ENCODE measurements at places on chromosomes 2 and 18.

GRCh38 chr2:218130377-218130776 lies 4.5 kb downstream of the CXCR2 start:
- DNase-seq = no peak

- DNase-seq = no peak
Measured at GRCh38 chr2:237296756-237297155, 117.2 kb downstream of the COL6A3 start.

DNA sequence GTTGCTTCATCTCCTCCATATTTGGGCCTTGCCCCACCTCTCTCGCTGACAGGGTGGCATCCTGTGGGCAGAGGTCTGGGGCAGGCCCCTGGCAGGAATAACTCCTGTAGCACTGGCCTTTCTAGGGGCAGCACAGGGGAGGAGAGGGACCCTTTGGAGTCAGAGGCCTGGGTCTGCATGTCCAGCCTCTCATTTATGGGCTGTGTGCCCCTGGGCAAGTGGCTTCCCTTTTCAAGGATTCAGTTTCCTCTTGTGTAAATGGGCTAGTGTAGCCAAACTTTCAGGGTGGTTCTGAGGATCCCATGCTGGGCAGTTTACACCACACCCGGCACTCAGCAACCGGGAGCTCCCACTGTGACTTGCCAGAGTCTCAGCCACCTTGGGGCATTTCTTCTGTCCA lies 23.4 kb downstream of the ADRA2B start:
- no peak for DNase-seq

DNA sequence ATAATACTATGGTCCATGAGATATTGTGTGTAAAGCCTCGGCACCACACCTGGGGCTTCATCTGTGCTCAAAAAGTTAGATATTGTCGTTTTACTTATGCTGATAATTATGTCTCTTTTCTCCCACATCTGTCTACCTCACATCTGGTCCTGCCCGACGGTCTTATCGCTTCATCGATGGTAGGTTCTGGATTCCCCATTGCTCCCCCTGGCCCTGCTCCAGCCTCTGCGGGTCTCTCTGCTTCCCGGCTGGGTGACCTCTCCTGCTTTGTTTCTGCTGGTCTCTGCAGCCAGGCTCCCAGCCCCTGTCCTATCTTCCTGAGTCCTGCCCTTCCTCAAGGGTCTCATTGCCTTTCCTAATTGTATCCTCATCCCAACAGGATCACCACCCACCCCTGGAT lies 294.2 kb downstream of the NDUFA10 start:
- no peak for DNase-seq

- DNase-seq = no peak
Measured at GRCh38 chr2:128292599-128293425, 25.9 kb downstream of the HS6ST1 start.

DNA sequence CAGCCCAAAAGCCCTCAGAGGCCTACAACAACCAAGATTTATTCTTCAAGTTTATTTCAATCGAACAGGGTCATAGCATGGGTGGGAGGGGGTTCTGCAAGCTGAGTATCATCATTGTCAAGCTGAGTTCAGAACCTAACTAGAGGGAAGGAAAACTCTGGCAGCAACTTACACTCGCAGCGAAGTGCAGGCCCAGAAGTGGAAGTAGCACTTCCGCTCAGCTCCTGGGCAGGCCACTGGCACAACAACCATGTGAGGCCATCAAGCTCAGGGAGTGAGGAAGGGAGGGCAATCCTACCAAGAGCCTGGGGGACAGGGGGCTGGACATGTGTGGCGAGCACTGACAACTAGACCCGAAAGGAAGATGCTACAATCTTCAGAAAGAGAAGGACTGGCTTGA lies 4.8 kb downstream of the UXS1 start:
- no peak for DNase-seq

- DNase-seq = no peak
Measured at GRCh38 chr18:78424403-78425018, 555.1 kb upstream of the SALL3 start.

DNA sequence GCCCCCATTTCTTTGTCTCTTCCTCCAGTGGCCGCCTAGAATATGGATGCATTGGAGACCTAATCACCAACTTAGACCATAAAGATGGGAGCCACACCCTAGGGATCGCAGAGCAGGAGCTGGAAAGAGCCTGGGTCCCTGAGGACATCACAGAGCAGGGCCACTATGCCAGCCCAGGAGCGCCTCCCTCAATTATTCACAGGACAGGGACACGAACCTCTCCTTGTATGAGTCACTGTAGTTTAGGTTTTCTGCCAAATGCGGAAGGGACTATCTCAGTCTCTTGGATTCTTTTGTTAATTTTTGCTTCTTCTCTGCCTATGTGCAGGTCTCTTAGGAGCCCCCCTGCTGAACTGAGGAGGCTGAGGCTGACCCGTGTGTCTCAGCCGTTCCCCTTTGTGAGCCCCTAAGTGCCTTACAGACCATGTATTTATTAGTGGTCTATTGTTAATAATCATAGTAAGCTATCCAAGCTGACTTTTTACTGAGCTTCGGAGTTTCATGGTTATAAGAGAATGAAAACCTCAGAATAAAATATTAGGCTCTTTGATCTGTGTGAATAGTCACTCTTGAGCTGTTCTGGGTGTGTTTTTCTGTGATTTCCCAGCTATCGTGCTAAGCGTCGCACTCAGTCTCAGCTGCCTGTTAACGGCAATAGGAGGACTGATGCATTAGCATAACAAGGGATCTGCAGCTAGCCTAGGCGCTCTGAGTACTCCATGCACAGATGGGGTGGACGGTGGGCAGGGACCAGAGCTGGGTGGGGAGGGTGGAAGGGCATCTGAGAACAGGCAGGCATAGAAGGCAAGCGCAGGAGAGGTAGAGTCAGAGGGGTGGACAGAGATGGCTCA lies 12.7 kb upstream of the PTPN4 start:
- no peak for DNase-seq

DNA sequence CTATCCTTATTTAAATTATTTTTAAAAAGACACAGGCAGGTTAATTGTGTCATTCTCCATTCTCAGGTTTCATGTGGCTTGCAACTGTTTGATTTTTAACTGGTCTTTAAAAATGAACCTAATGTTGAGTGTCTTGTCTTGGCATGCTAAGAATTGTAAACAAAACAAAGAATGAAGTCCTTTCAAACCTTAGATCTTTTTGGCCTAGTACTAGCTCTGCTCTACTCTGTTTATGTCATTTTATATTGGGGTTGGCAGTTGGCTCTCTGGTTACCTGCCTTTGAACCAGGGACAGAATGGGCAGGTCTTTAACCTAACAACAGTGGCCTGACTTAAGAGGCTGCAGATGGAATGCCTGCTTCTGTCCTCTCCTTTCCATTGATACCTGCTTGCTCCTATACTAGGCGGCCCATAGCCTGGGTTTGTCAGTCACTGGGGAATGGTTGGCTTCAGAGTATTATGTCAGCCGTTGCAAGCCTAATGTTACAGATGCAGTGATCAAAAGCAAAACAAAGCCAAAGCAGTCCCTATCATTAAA lies 85.5 kb downstream of the MTA3 start:
- DNase-seq = no peak

DNA sequence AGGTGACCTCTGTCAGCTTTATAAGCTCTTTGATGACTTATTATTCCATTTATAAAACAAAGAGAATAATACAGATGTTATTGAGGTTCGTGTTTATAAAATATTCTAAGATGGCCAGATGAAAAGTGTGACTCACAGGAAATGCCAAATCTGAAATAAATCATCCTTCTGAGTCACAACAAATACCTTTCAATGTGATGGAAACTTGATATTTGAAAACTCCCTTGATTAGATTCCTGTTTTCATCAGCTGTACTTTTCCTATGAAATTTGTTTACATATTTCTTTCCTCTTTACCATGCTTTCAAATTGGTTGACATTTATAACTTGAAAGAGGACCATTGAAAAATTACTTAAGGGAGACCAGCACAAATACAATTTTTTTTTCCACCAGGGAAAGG lies 30.6 kb upstream of the PPP1R1C start:
- DNase-seq = no peak

DNA sequence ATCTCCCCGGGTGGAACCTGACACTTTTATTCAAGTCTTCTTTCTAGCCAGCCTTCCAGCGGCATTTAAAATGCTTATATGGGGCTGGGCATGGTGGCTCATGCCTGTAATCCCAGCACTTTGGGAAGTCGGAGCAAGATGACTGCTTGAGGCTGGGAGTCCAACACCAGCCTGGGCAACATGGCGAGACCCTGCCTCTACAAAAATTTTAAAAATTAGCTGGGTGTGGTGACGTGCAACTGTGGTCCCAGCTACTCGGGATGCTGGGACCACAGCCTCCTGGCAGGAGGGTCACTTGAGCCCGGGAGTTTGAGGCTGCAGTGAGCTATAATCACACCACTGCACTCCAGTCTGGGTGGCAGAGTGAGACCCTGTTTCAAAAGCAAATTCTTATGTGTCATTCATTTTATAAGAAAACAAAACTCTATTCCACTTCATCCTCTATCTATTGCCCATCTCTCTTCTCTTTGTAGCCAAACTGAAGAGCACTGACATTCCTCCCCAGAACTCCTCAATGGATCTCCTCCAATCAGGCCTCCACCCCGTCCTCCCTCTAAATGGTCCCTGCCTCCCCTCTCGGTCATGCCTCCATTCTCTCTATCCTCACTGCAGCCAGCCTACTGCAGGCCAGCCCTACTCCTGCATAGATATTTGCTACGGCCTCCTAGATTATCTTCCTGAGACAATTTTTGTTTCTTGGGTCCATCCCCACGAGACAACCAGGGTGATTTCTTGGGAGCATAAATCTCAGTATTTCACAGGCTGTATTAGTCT lies 18.0 kb upstream of the RHOB start:
- no peak for DNase-seq

GRCh38 chr2:158407031-158407430 lies 49.5 kb downstream of the CCDC148 start:
- DNase-seq = no peak

- peak; percentile 46 for DNase-seq
Measured at GRCh38 chr2:191115391-191115790, 35.4 kb downstream of the STAT4 start.

DNA sequence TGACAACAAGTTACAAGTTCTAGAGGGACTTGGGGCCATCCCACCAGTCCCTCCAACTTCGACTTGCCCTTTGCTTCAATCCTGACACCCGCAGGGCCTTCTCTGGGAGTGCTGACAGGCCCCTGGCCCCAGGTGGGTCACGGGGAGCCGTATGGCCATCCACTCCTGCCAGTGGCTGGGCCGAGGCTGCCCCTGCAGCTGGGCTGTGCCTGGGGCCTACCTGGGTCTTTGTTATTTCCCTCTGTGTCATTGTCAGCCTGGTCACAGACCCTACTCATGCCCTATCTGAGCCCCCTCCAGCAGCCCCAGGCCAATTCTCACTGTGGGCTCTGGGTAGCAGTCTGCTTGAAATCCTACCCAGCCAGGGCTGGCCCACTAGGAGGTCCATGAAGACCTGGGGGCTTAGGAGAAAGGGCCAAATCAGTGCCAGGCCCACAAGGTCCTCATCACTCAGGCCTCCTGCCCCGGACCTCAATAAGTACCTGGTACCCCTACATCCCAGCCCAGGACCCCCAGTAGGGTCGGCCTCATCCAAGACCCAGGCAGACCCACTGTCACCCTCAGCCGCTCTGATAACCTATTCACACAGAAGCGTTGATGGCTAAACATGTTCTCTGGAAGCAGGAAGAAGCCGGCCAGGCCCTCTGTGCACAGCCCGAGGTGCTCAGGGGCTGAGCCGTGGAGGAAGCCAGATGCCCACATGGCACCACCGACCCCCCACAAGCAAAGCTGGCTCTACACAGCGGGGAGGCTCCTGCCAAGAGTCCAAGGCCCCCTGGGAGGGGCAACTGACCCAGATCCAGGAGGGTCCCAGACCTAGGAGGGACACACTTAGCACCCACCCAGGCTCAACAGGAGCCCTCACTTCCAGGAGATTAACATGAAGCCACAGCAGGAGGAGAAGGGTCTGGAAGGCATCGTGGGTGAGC lies 57.7 kb downstream of the BIN1 start:
- no peak for DNase-seq

DNA sequence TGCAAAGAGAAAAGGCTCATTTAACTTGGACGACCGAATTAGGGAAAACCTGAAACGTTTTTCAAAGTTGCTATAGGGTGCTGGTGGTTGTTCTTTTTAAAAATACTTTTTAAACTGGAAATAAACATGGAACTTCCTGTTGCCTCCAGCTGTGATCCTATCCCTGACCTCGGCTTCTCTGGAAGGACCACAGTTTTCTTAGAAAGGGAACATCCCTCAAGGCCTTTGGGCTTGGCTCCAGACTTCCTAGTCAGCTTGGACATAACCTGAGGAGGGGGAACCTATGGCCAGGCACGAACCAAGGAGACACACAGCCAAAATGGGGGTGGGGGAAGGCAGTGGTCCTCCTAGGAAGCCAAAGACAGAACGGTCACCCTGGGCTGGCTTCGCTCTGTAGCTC lies 57.7 kb downstream of the CENPO start:
- DNase-seq = no peak

- DNase-seq = no peak
Measured at GRCh38 chr2:28904295-28904694, 9.8 kb downstream of the WDR43 start.

DNA sequence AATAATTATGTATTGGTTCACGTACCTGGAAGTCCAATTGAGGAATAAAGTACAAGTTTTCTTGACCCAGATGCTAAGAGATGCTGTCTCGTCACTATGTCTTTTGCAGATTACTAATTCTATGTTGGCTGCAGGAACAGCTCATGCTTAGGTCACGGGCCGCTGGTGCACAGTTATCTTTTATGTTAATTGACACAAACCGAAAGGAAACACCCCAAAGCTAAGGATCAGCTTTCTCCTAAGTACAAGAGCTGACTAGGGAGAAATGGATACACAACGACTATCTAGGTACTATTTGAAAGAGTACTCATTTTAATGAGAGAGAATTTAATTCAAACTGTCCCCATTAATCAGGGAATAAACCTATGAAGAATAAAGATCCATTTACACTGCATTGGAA lies 217.7 kb upstream of the SLC35G4 start:
- no peak for DNase-seq

- DNase-seq = no peak
Measured at GRCh38 chr18:28152354-28152753, 24.6 kb downstream of the CDH2 start.

GRCh38 chr2:83342860-83343329 lies 1116.2 kb downstream of the SUCLG1 start:
- no peak for DNase-seq

- DNase-seq = no peak
Measured at GRCh38 chr2:114784890-114785583, 342.6 kb downstream of the DPP10 start.

DNA sequence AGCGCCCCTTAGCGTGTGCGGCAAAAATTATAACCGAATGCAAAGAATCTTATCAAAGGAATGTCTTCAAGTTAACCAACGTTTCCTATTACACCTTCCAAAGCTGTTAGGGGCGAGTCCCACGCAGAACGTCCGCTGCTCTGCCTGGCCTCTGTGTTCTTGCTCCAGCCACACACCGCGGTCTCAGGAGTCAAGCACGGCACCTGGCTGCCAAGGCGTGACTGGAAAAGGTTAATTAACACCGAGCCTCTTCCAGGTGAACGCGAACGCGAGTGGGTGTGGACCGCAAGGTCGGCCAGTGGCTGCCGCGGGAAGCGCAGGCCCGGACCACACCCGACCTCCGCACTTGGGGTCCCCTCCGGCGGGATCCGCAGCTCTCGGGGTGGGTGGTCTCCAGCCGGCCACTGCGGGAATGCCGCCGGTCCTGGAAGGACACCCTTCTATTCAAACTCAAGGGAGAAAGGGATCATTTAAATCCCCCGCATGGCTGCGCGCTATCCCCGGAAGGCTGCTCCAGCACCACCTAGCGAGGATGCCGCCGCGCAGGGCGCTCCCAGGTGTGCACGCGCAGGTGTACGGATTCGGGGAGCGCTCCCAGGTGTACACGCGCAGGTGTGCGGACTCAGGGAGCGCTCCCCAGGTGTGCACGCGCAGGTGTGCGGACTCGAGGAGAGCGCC lies 830 bp downstream of the CYB5A start:
- DNase-seq = peak; percentile 16
